ENCODE measurements at places on chromosomes 7 and 10.

GRCh38 chr10:37566332-37566731 lies 291.1 kb downstream of the ZNF248 start:
- no peak for DNase-seq

DNA sequence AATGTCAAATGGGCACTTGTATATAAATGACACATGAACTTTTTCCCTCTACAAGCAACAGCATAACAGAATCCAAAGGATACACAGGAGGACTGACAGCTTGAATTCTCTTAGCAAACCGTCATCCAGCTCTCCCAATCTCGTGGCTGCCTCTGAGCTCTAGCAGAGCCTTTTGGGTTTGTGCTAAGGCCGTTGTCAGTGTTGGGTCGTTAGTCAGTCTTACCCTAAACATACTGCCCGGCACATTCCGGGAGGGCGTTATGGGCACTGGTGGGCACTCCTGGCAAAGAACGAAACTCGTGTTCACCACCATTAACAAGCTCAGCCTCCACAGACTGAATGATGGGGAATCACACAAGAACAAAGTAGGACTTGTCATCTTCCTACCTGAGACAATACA lies 19.6 kb upstream of the ENO4 start:
- DNase-seq = no peak

DNA sequence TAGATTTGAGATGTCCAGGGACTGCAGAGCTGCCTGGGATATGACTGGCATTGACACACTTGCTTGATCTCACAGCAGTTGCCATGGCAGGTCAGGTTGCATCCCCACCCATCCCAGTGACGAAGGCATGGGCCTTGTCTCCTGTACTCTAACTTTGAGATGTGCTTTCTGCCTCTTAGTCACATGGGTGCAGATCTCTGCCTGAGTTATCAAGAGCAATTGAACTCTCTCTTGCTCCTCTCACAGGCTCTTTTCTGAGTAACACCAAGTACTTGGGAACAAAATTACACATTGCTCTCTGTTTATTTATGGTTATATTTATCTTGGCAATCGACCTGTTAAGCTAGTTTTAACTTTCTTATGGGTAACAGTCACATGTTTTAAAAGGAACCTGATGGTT lies 237.3 kb downstream of the NSUN6 start:
- no peak for DNase-seq

GRCh38 chr7:133958822-133959221 lies 168.3 kb upstream of the LRGUK start:
- no peak for DNase-seq

GRCh38 chr10:14736043-14736442 lies 38.7 kb downstream of the FAM107B start:
- DNase-seq = no peak

- no peak for DNase-seq
Measured at GRCh38 chr7:110557-111232, 81.7 kb upstream of the FAM20C start.

GRCh38 chr10:3623746-3624145 lies 161.3 kb downstream of the KLF6 start:
- no peak for DNase-seq

GRCh38 chr7:136251826-136252225 lies 274.7 kb upstream of the MTPN start:
- DNase-seq = no peak

- no peak for DNase-seq
Measured at GRCh38 chr7:36852017-36852416, 127.7 kb upstream of the AOAH start.

DNA sequence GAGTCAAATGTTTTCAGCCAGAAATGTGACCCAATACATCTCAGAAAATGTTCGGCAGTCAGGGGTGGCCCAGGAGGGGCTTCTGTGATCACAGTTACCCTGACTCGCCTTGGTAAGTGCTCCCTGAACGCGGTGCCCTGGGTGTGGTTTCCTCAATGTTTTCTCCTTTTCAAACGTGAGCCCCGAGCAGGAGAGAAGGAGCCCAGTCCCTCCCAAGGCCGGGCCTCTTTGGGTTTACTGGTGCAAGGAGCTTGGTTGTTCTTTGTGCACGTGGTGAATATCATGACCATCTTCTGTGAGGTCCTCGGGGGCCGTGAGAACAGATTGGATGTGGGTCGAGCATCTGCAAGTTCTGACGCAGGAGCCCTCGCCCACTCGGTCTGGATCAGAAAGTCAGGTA lies 55.8 kb upstream of the VIPR2 start:
- no peak for DNase-seq

DNA sequence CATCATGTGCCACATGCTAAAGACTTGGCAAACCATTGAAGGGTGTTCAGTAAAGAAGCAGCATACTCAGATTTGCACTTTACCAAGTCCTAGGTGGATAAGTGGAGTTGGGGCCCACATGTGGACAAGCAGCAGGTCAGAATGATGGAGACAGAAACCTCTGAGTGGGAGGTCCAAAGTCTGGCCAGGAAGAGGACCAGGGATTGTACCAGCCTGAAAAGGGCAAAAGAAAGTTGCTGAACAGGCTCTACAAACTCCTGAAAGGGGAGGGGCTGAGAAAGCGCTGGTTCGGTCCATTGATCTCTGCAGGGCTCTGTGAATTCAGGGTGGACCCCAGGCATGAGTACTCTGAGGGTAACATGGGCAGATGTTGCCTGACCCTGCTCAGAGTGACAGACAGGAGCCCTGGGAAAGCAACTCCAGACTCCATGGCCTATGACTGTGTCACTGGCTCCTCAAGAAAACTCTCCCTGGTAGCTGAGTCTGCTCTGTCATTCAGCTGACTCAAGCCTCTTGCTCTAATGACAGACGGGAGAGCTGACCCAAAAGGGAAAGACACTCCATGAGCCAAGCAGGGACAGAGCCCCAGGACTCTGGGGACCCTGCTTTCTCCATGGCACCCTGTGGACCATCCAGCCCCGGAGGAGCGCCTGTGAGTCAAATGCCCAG lies 68.5 kb downstream of the TBXAS1 start:
- DNase-seq = no peak

DNA sequence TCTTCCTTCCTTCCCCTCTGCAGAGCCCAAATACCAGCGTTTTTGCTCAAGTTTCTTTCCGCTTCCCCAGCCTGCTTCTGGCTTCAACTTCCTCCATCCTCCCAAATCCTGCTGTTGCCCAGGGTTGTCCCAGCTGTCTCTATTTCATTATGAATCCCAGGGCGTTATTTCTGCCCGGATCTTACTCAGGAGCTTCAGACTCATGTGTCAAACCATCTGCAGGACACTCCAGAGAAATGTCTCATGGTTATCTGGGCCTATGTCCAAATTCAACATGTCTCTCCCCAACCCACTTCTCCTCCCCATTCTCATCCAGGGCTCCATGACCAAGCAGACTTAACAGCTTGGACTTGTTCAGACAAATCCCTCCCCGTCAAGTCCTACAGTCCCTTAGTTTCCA lies 15.6 kb downstream of the ARHGAP22 start:
- no peak for DNase-seq

DNA sequence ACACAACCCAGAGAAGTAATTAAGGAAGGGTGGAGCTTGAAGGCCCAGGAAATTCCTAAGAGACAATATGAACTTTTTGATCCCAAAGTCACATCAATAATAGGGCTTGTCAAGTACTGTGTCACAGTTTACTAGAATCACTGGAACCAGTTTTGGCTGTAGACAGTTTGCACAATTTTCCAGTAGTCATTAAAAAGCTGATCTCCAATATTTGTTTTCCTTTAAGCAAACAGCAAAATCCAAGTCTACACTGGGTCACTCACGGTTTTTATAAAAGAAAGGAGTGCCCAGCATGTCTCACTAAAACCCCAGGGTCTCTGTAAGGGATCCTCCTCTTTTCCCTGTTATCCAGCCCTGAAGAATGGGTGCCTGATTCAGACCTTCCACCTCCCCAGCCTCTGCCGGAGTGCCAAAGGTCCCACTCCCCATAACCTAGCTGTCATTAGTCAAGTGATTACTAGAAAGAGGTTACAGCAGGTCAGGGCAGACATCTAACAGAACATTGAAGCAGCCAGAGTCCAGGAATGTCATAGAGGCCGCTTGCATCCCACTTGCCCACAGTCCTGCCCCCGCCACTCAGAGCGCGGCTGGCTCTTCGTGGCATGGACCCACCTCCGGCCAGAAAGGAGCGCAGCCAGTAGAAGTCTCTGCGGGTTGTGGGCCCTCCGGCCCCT lies 552 bp downstream of the SLC25A16 start:
- DNase-seq = no peak

DNA sequence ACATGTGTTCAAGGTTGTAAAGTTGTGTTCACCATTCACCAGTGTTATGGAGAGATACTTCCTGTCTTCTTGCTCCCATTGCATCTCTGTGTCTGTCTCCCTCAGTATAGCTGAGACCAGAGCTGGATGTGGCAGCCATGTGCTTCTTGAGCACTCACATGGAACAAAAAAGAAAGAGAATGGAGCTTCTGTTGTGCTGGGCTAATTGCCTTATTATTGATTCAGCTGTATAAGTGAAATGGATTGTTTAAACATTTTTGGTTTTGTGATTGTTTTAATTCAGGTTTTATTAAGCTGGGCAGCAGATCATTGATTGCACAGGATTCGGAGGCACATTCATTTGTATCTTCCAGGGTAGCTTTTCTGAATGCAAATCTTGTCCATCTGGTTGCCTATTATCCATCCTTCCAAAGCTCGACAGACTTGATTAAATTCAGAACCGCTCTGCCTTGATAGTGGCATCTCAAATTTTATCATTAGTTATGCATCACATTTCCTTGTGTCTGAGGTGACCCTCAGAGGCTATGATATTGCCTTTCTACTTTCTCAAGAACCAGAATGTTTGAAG lies 119.9 kb downstream of the CCNY start:
- no peak for DNase-seq

- no peak for DNase-seq
Measured at GRCh38 chr7:44897309-44897708, 12.0 kb upstream of the PURB start.

- DNase-seq = no peak
Measured at GRCh38 chr7:91083855-91084644, 180.2 kb upstream of the FZD1 start.

DNA sequence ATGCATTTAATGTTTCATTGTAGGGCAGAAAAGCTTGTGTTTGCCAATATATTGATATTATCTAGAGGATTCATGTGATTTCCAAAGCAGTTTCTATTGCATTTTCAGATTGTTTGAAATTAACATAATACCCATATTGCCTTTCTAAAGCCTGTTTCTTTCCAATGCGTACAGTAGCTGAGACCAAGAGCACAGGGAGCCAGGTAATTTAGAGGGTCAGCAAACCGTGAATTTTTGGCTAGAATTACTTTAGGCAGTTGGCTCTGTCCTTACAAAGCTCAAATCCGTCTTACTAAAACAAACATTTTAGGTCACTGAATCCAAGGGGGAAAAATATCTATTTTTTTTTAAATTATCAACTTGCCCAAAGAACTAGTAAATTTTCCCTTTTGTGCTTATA lies 604.9 kb upstream of the ADARB2 start:
- no peak for DNase-seq

- no peak for DNase-seq
Measured at GRCh38 chr10:78025685-78026364, 3.5 kb downstream of the POLR3A start.

DNA sequence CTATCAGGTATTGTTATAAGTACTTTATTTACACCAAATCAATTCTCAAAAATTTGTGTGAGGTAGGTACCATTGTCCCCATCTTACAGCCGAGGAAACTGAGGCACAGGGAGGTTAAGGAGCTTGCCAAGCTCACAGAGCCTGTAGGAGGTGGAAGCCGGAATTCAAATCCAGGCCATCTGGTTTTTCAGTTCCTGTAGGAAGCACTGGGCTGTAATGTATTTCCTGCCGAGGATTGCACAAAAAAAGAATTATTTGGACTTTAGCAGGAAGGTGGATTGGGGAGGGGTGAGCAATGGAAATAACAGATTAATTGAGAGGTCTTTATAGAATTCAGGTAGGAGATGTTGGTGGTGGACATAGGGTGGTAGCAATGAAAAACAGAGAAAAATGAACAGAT lies 315.3 kb upstream of the AUTS2 start:
- DNase-seq = no peak

DNA sequence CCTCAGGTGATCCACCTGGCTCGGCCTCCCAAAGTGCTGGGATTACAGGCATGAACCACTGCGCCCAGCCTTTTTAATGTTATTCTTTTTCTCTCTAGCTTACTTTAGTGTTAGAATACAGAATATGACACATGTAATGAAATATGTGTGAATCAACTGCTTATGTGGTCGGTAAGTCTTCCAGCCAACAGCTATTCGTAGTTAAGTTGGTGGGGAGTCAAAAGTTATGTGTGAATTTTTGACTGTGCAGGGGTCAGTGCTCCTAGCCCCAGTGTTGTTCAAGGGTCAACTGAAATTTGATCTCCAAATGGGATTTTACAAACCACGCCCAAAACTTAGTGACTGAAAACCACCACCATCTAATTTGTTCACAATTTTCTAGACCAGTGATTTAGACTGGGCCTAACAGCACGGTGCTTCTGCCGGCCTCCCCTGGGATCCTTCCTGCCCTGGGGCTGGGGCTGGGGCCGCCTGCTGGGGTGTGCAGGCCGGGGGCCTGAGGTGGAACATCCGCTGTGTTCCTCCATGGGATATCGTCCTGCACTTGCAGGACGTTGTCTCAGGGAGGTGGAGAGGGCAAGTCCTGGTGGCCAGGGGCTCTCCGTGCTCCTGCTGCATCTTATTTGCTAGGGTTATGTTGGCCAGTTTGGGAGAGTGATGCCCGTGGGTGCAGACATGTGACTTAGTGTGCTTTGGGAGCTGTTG lies 24.5 kb upstream of the GRB10 start:
- no peak for DNase-seq

DNA sequence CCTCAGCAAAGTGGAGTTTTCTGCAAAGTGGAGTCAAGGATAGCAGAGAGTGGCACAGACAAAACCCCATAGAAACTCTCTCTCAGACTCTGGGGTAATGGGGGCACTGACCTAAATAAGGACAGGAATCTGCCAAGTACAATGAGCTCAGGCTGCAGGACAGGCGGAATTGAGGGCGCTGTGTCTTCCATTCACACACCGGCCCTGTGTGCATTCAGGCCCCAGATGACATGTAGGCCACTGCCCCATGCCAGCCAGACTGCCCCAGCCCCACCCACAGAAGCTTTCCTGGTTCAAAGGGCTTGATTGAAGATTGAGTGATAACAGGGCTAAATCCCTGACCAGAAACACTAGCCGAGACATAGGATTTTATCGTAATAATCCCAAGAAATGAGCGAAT lies 52.7 kb downstream of the EEPD1 start:
- no peak for DNase-seq

Data from stimulated activated CD4-positive, alpha-beta T cell treated with anti-CD3 and anti-CD28 coated beads, Interleukin-1b, Interleukin-23, amount 100 ng/mL, for 1 hour (primary cell).